Common myeloid progenitor, CD34-positive (primary cell): ENCODE measurements at places on chromosomes 1 and 21.

GRCh38 chr1:39876144-39876543 lies 7.2 kb downstream of the TRIT1 start:
- DNase-seq: peak; percentile 31

- no peak for DNase-seq
These were observed 178.3 kb downstream of the TRABD2B start for GRCh38 chr1:47818682-47819573.

GRCh38 chr1:203035111-203036000 lies 9.1 kb downstream of the PPFIA4 start:
- DNase-seq: no peak

- DNase-seq: no peak
These were observed 56.2 kb downstream of the SYT2 start for GRCh38 chr1:202654079-202654478.

- DNase-seq: peak; percentile 24
These were observed 107.5 kb downstream of the SPAG17 start for GRCh38 chr1:118077331-118078045.

GRCh38 chr1:205601205-205601604 lies 30.6 kb downstream of the ELK4 start:
- no peak for DNase-seq

DNA sequence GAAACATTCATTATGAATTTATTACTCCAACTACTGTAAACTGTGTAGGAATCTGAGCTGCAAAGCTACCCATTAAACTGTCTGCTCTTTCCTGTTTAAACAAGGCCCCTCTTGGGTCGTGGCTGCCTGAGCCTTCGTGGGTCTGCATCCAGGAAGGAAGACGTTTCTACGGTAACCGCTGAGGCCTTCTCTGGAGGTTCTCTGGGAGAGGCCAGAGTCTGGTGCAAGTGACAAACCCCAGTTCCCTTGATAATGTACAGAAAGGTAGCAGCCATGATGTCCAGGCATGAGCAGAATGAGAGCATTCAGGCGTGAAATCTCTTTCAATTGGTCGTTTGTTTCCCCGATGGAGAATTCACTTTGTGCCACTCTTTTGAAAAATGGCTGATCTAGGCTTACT lies 350.2 kb downstream of the PLPP3 start:
- DNase-seq: peak; percentile 12

DNA sequence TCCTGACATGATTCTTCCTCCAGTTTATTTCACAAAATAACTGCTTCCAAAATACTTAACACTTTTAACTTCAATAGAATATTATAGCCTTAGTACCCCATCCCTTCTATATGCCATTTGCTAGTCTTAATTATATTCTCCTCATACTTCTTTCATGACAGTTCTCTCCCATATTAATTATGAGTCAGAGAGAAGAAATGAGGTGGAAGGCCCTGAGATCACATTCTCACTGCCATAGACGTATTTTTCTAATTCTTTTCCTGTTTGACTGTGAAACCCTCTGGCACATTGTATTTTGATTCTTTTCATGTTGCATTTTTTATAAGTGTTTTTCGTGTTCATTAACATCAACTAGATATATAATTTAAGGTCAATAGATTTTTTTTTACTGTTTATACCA lies 88.4 kb downstream of the GTF2B start:
- no peak for DNase-seq

- DNase-seq: peak; percentile 92
These were observed 127.9 kb downstream of the URB2 start for GRCh38 chr1:229753764-229754551.

GRCh38 chr1:53327182-53327913 lies 522 bp downstream of the LRP8 start:
- DNase-seq: peak; percentile 39

- DNase-seq: peak; percentile 18
These were observed 9.8 kb downstream of the MIXL1 start for GRCh38 chr1:226233293-226233692.

GRCh38 chr1:86826856-86827255 lies 87.1 kb downstream of the SELENOF start:
- no peak for DNase-seq

DNA sequence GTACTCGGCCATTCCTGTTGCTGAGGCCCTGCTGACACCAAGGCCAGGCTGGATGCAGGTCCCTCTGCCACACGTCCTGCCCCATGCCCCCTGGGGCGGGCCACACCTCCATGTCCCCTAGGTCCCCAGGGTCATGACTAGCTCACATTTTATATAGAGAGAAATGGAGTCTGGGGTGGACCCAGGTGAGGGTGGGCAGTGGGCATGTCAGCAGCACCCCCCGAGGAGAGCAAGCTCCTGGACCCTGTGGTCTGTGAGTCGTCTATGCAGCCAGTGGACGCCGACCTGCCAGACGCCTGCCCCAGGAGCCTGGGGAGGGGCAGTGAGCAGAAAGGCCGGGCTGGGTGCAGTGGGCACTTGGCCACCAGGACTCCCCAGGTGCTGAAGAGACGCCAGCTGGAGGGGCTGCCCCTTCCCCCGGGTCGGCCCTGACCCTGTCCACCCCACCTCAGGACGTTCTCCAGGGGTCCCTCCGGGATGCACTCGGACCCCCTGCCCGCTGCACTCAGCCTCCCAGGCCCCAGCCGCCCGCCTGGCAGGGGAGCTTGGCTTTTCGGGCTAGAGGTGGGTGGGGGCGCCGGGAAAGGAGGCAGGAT lies 15.9 kb downstream of the SAMD11 start:
- no peak for DNase-seq

- DNase-seq: no peak
These were observed 17.4 kb downstream of the KCNA10 start for GRCh38 chr1:110501488-110502132.

- no peak for DNase-seq
These were observed 176.8 kb downstream of the FAF1 start for GRCh38 chr1:50783286-50783685.

GRCh38 chr1:112317611-112318062 lies 78.4 kb upstream of the CTTNBP2NL start:
- no peak for DNase-seq

GRCh38 chr1:205933671-205934618 lies 9.3 kb downstream of the SLC26A9 start:
- DNase-seq: no peak

DNA sequence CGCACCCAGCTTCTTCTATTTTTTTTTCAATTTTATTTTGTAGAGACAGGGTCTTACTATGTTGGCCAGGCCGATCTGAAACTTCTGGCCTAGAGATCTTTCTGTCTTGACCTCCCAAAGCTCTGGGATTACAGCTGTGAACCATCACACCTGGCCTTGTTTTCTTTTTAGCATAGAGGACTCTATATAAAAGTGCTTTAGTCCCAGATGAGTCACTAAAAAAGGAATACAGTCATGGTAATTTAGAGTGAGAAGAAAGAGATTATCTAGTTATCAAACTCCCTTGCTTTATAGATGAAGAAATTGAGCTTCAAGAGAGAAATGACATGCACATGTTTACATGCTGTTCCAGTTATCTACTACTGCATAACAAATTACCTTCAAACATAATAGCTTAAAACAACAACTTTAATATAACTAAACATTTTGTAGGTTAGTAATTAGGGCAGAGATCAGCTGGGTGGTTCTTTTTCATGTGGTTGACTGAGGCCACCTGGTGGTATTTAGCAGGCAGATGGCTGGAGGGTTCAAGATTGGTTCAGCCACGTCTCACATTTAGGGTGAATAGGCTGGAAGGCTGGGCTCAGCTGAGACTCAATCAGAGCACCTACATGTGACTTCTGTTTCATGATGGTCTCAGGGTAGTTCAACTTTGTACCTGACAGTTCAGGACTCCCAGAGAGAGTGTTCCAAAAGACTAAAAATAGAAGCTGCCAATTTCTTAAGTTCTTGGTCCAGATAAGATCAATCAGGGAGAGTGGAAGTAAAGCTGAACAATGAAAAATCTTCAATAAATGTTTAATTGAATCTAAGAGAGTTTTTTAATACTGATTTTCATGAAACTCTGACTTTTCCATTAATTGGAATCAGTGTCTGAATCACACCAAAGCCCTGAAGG lies 16.9 kb upstream of the MTF2 start:
- DNase-seq: peak; percentile 72

DNA sequence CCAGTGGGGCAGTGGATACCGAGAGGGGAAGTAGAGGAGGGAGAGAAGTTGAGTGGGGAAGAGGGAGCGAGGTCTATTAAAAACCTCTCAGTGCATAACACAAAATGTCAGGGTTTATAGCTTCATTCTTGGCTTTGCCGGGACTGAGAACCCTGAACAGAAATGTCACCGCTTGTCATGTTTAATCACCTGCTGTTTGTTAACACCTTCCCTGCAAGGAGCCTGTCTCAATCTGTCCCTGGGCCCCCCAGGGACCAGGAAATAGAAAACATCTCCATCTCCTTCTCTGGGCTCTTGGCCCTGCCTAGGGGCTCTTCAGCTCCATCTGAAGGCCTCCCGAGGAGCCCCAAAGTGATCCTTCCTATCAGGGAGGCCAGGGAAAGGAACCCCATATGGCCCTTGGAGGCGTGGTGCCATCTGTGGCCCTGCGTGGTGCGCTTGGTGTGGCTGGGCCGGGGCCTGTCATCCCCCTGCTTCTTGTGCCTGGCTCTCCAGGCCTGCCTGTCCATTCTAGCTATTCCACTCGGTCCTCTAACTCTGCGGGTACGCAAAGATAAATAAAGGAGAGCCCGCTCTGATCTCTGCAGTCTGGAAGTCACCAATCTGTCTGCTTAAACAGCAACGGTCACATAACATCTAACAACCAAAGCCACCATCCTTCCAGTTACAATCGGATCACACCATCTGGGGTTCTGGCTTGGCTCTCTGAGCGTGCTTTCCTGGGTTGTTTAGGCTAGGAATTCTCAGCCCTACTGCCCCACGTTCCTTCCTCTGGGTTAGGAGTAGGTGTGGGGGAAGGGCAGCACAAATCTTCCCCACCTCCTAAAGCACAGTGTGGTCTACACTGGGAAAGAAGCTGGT lies 113.8 kb downstream of the CASZ1 start:
- DNase-seq: no peak

- DNase-seq: no peak
These were observed 216.3 kb downstream of the KIF26B start for GRCh38 chr1:245370905-245371581.

DNA sequence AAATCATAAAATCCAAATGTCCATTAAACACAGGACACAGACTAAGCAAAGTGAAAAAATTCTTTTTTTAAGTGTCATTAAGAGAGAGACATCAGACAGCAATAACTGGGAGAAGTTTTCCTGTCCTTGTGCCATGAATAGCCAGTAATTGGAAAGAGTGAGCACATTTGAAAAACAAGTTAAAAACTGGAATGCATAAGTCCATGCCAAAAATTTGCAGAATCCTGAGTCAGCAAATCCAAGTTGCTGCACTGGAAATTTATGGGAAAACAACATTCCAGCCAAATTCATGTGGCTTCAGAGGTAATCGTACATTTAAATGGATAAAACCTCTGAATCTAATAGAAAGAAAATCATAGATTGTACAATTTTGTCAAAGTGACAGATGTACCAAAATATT lies 291.4 kb downstream of the LRRC40 start:
- no peak for DNase-seq

DNA sequence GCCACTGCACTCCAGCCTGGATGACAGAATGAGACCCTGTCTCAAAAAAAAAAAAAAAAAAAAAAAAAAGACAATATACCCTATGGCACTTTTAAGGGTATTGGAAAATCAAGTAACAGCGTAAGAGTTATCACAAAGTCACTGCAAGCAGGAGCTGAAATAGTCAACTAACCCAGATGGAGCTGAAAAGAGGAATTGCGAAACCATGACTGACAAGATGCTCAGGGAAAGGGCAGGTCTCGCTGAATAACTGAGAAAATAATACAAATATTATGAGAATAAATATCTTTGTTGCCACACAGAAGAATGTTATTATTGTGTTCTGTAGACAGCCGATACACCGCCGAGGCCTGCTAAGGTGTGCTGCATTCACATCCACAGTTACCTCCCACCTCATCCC lies 17.8 kb downstream of the HLCS start:
- no peak for DNase-seq

DNA sequence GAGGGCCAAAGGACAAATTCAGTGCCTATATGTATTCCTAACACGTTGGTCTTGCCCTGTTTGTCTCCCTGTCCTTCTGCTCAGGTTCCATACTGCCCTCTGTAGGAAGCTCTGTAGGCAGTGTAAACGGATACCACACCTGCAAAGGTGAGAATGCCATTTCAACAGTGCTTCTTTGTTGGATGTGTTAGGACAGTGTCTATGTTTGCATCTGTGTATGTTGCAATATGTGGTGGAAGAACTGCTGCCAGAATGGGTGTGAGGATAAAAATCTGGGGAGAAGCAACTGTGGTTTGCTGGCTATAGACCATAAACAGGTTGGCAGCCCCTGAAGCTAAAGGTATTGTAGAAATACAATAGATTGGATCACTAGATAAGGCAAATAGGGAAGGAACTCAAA lies 113.1 kb upstream of the BMP8A start:
- peak; percentile 4 for DNase-seq

DNA sequence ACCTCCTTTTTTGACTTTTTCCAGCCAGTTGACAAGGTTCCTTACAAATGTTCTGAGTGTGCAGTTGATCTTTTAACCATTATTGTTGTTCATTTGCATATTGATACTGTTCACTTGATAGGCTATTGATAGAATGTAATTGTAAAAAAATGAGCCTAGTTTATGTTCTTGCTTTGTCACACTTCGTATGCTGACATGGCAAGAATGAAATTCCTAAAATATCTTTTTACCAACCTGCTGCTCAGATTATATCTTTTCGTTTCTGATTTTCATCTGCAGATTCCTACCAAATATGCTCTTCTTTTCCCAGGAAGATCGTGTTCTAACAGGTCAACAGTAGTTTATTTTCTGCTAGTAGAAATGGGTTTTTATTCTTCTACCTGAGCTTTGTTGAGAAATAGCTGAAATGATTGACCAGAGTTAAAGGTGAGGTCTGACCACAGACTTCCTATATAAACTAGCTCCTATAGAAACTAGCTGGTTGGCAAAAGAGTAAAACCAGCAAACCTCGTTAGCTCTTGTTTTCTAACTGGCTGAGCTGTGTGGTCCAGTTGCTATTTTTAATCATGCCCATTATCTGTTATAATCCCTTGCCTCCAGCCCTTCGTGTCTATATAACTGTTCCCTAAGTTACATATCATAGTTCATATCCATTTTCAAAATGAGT lies 174.8 kb downstream of the HS2ST1 start:
- no peak for DNase-seq
